Pons (tissue), 1 donor: ENCODE measurements at places on chromosomes 12 and 14.

DNA sequence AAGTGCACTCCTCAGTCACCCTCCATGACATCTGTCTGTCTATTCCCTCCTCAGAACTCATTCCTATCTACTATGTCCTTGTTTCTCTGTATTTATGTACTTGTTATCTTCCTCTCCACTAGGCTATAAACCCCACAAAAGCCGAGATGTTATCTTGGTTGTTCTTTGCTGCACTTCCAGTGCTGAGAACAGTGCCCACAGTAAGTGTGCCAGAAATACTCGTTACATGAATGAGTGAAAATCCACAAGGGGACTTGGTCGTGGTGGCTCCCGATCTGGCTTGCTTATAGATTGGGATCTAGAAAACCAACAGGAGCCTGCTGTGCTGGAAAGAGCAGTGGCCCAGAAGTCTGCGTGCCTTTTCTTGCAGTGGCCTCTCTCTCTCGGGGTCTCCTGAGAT lies 111.9 kb upstream of the PRMT8 start:
- DNase-seq, result no peak

GRCh38 chr12:66959276-66959675 lies 280.4 kb upstream of the GRIP1 start:
- DNase-seq, result no peak

GRCh38 chr12:69903548-69903947 lies 78.5 kb downstream of the MYRFL start:
- no peak for DNase-seq

GRCh38 chr12:104799458-104799857 lies 158.6 kb downstream of the SLC41A2 start:
- DNase-seq, result no peak

DNA sequence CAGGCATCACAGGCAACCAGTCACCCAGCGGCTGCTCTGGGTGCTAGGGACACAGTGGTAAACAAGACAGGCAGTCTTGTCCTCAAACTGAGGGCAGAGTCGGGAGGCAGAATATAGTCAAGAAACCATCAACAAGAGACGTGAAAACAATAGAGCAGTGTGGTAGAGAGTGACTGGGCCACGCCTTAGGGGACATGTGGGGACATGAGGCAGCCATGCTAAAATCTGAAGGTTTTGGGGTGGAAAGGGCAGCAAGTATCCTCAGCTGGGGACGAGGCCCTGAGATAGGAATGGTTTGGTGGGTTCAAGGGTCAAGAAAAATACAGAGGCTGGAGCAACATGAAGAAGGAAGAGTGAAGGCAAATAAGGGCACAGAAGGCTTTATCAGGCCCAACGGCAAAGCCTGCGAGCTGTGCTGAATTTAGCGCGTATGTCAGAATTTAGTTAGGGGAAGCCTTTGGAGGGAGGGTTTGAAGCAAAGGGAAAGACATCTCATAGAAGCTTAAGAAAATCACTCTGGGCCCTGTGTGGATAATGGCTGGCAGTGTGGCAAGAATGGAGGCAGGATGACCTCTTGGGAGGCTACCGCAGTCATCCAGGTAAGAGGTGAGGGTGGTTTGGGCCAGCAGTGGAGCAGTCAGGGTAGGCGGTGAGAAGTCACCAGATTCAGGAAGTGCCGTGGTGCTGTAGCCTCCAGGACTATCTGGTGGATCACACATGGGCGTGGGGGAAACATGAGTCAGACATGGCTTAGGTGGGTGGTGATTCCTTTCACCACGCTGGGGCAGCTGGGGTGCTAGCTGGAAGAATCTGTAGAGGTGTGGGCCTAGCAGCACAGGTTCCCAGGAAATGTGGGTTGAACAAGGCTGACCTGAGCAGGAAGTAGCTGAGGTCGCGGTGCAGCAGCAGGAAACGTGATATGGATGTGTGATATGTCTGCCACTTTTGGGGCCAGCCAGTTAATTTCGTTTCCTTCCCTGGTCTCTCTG lies 3.0 kb downstream of the EVL start:
- DNase-seq, result peak; percentile 58

DNA sequence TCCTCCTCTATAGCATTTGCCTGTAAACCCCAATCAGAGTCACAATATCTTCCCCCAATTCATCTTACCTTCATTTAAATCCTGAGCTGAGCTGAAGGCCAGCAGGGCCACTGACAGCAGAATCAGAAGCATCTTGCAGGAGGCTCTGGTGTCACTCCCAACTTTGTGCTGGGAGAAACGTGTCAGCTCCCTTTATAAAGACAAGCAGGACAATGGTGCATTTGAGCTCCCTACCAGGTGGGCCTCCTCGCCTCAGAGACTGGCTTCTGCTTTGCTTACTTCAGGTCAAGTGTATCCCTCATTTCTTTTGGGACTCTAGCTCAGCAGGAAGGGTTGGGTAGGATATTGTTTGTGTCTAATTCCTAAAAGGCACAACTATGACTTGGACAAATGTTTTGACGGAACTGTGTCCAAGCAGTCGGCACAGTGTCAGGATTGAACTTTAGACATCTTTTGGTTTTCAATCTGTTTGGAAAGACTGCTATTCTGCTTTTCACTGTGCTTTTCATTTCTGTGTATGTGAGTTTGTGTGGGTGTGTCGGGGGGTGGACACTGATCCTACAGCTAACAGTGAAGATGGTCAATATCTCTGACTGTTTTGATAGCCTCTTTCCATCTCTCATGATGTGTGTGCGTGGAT lies at the start of gene PRH1:
TSS of gene PRH1 (minus strand) at position 170 of the 640 bp plus-strand sequence. CDS start at position 132, 38 bp downstream.
- no peak for DNase-seq

DNA sequence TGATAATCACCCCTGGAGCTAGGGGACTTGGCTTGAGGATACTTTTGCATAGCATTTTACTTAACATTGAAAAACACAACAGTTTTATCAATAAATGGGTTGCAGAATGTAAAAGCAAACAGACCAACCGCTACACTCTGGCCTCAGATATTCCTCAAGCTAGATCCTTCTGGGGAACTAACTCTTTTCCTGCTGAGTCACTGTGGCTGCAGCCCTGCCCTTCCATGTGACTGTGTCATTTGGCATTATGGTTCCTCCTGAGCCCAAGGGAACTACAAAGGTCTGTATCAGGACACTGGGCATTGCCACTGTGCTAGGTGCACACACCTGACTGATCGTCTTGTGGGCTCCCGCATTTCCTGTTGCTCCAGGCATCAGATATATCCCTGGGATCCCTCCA lies 56.6 kb downstream of the TTC9 start:
- no peak for DNase-seq

GRCh38 chr12:94320109-94320508 lies 139.6 kb downstream of the CEP83 start:
- DNase-seq, result no peak

- peak; percentile 23 for DNase-seq
Observed at GRCh38 chr12:96108321-96108720, 72.9 kb upstream of the LTA4H start.

DNA sequence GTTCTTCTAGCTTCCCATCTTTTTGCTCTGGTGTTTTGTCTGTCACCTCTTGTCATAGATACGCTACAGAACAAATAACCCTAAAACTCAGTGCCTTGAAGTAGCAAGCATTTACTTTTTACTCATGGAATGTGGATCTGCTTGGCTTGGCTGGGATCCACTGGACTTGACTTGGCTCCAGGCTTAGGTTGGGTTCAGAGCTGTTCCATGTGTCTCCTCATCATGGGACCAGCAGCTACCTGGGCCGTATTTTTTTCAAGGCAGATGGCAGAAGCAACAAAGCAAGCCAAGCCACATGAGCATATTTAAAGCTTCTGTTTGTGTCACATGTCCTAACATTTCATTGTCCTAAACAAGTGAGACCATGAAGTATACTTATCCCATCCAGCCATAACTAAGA lies 48.7 kb upstream of the ATF1 start:
- DNase-seq, result peak; percentile 22

GRCh38 chr12:64400041-64400440 lies 4.2 kb upstream of the XPOT start:
- DNase-seq, result peak; percentile 45

- no peak for DNase-seq
Observed at GRCh38 chr14:91256661-91257060, 12.2 kb upstream of the GPR68 start.

GRCh38 chr12:19058235-19059021 lies 71.1 kb upstream of the PLEKHA5 start:
- no peak for DNase-seq

DNA sequence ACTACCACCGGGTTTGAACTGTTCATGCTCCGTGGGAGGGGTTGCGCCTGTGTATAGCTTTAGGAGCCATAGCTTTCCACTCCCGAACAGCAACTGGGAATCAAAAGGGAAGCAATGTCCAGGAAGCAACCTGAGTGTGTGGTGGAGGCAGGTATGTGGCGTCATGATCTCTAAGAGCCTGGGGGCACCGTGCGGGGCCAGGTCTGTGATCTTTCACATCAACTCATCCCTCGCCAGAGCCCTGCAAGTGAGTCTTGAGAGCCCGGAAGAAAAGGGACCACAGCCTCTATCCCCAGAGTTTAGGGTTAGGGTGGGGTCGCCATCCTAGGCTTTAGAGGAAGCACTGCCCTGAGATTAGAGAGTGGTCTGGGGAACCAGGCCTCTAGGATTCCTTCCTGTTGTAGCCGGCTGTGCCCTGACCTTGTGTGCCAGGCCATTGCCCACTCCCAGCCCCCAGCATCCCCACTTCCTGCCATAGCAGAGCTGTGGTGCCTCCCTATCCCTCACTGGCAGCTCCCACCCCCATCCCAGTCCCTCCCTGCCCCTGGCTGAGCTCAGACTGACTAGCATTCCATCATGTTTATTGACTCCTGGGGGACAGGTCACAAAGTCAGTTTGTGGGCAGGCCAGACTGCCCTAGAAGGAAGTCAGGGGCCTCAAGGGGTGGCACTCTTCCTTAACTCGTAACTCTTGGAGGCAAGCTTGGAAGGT lies 745 bp upstream of the ADCY4 start:
- DNase-seq, result no peak

- no peak for DNase-seq
Observed at GRCh38 chr12:100127766-100128511, 14.7 kb downstream of the BLTP3B start.

- DNase-seq, result no peak
Observed at GRCh38 chr14:68696266-68696665, 96.6 kb downstream of the ZFP36L1 start.

- DNase-seq, result no peak
Observed at GRCh38 chr12:55922126-55922525, 5.6 kb downstream of the PYM1 start.

GRCh38 chr14:62308891-62309290 lies 546.7 kb downstream of the SNAPC1 start:
- DNase-seq, result no peak

DNA sequence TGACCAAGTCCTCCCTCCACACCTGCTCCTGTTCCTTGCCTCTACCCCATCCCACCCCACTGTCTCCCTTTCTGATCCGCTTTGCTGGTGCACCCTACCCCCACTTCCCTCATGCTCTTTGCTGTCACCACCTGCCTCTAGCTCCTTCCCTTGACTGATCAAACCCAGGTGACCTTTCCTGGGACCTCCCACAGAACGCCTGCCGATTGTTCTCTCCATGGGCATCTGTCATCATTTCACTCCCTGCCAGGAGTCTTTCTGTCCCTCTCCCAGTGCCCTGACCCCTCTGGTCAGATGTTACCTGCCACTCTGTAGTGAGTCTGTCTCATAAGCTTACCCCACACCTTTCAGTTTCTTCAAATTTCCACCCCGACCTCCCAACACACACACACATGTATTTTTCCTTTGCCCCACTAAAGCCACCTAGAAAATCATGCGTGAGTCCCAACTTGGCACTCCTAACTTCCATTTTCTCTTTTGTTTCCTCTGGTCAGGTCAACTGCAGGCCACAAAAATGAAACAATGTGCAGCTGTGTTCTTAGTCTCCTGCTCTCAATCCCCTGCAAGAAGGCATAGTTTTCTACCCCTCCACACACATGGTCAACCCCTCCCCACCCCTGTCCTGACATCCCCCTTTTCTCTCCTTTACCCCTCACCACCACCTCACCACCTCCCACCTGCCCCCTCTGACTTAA lies 229.8 kb downstream of the DPF3 start:
- DNase-seq, result no peak

DNA sequence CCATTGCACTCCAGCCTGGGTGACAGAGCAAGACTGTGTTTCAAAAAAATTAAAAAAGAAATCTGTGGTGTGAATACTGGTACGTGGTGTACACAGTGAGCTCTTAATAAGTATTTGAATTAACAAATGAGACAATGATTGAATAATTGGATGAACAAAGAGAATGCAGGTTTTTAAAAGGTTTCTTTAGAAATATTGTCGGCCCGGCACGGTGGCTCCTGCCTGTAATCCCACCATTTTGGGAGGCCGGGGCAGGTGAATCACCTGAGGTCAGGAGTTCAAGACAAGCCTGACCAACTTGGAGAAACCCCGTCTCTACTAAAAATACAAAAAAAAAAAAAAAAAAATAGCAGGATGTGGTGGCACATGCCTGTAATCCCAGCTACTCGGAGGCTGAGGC lies 6.6 kb downstream of the HIF1A start:
- DNase-seq, result no peak

DNA sequence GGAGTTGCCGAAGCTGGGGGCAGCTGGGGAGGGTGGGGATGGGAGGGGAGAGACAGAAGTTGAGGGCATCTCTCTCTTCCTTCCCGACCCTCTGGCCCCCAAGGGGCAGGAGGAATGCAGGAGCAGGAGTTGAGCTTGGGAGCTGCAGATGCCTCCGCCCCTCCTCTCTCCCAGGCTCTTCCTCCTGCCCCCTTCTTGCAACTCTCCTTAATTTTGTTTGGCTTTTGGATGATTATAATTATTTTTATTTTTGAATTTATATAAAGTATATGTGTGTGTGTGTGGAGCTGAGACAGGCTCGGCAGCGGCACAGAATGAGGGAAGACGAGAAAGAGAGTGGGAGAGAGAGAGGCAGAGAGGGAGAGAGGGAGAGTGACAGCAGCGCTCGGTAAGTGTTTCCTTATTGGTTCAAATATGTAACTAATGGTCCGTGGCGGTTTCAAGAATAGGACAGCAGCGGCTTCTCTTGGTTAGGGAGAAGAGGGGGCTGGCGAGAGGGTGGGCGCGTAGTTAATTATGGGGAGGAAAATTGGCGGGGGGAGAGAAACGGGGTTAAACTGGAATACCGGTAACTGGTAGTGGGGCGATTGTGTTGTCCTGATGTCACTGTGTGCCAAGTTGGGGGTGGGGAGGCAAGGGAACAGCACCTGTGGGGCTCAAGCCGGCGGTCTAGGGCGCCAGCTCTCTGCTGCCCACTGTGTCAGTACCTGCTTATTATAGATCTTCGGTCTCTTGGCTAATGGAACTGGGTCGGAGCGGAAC lies 8.4 kb downstream of the HOXC8 start:
- DNase-seq, result no peak

GRCh38 chr12:124126950-124127655 lies 154.1 kb downstream of the ZNF664 start:
- DNase-seq, result no peak
